ENCODE measurements at places on chromosomes 2 and 18.

DNA sequence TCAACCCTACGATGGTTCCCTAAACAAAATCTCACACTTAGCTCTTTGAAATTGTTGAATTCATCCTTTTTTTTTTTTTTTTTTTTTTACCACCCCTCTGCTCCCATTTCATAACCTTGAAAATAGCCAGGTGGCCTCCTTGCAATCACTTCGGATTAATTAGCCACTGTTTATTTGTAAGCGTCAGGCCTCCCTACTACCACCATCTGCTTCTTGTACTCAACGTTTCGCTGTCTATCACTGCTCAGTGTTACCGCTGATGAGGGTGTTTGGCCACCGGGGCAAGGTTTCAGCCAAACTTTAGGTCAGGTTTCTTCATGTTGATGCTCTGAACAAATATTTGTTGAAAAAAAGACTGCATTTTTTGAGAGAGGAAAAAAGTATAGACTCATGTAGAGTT lies 183.2 kb downstream of the EPHA4 start:
- no peaks in the 10 kb centered on the region for H3K4me1 ChIP-seq
- H3K4me3 ChIP-seq = no peak overlapping the region
- H3K27ac ChIP-seq = no peak overlapping the region
- no peak for DNase-seq
- no peaks in the 10 kb centered on the region for H3K36me3 ChIP-seq

GRCh38 chr2:72755647-72756423 lies 70.0 kb downstream of the EXOC6B start:
- no peak overlapping the region for H3K27ac ChIP-seq
- no peaks in the 10 kb centered on the region for H3K4me1 ChIP-seq
- DNase-seq = no peak
- H3K27me3 ChIP-seq = no peaks in the 10 kb centered on the region
- no peaks in the 10 kb centered on the region for H3K36me3 ChIP-seq

DNA sequence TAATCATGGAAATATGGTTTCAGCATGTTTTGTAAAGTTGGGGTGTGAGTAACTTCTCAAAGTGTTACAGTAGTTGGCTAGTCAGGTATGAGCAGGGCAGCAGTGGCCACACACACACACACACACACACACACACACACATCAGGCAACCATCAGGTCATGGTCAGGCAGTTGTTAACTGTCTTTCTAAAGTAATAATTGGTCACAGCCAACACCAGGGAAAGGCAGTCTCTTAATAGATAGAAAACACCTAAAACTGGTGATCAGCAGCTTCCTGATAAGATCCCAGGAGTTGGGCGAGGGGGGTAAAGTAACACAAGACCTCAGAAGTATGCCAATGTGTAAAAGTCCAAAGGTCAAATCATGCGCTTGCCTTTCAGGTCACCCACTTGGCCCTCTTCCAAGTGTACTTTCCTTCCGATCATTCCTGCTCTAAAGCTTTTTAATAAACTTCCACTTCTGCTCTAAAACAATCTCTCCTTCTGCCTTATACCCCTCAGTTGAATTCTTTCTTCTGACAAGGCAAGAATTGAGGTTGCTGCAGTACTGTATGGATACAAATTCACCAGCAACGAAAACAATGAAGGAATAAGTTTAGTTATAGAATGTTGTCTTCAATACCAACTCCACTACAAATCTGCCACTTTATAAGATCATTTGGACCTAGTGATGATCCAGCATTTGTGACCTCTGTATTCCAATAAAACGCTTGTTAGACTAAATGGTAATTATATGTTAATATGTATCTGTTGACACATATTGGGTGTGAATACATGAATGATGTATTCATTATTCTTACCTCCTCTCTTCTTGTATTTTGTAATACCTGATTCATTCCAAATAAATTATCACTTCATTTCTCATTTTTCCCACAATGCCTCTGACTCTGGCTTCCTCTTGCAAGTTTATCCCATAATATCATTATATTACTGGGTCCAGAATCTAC lies 254.3 kb downstream of the METTL4 start:
- no peak overlapping the region for H3K27ac ChIP-seq
- H3K27me3 ChIP-seq = no peaks in the 10 kb centered on the region
- no peak for DNase-seq
- H3K4me1 ChIP-seq = no peaks in the 10 kb centered on the region
- H3K4me3 ChIP-seq = no peak overlapping the region

DNA sequence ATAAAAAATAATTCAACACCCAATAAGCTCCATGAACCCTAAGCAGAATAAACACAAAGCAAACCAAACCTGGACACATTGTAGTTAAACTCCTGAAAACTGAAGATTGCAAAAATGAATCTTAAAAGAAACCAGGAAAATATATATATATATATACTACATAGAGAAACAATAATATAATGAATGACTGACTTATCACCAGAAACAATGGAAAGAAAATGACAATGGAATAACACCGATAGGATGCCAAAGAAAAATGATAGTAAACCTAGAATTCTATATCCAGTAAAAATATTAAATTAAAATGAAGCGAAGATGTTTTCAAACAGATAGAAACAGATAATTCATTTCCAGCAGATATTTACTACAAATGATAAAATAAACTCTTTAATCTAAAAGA lies 346.9 kb downstream of the IRS1 start:
- H3K27ac ChIP-seq = no peak overlapping the region
- DNase-seq = no peak
- no peaks in the 10 kb centered on the region for H3K36me3 ChIP-seq
- H3K27me3 ChIP-seq = no peaks in the 10 kb centered on the region
- no peak overlapping the region for H3K4me3 ChIP-seq

DNA sequence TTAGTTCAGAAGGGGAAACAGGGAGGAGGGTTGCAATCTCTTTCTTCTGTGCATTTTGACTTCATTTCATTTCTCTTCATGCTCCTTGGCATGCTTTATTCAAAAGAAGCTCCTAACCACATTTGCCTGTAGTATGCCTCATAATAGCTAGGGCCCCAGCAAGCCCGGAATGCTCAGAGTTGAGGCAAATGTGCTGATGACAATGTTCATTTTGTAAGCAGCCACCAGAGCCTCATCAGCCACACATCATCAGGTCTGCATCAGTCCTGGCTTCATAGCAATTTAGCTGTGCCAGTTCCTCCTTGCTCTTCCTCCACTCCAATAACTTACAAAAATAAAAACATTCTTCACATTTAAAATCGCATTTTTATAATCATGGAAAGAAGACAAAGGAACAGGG lies 65.4 kb upstream of the MMADHC start:
- no peaks in the 10 kb centered on the region for H3K27me3 ChIP-seq
- no peak overlapping the region for H3K27ac ChIP-seq
- no peak for DNase-seq
- H3K4me3 ChIP-seq = no peak overlapping the region

DNA sequence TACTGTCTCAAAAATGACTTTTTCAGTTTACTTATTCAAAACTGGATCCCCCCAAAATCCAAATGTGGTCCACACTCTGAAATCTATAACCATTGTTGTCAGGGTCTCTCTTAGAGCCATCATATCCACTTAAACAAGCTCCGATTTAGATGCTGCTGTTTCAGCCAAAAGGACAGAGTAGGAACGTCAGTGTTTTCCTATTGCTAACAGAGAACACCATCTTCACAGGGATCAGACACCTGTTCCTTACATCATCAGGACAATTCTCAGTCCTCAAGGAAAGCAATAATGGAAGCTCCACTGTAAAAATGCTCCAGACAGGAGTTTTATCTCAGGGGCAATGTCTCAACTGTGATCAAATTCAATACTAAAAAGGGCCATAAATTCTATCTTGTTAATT lies 155.4 kb downstream of the STK39 start:
- no peak overlapping the region for H3K4me3 ChIP-seq
- H3K27me3 ChIP-seq = no peaks in the 10 kb centered on the region
- no peak for DNase-seq
- H3K4me1 ChIP-seq = no peaks in the 10 kb centered on the region
- H3K27ac ChIP-seq = no peak overlapping the region

DNA sequence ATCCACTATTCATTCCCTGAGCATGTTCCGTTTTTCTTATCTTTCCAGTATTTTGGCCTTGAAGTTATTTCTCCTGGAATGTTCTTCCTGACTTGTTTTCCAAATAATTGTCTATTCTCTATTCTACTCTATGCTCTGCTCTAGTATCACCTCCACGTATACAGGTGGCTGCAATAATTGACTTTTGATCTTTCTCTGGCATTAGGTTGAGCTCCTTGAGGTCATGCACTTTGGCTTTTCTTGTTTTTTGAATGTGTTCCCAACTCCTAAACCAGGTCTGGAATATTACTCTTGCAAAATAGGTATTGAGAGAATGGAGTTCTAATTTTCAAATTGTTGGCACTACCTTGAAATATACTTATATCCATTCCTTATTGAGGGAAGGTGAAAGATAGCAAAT lies 550.4 kb downstream of the CNTNAP5 start:
- no peaks in the 10 kb centered on the region for H3K4me1 ChIP-seq
- DNase-seq = no peak
- H3K4me3 ChIP-seq = no peak overlapping the region
- no peak overlapping the region for H3K27ac ChIP-seq

GRCh38 chr18:36672437-36673344 lies 156.1 kb downstream of the TPGS2 start:
- H3K4me3 ChIP-seq = no peak overlapping the region
- H3K4me1 ChIP-seq = peaks cover 2% of the 10 kb centered on the region
- no peak overlapping the region for H3K27ac ChIP-seq
- DNase-seq = no peak
- H3K36me3 ChIP-seq = no peaks in the 10 kb centered on the region

DNA sequence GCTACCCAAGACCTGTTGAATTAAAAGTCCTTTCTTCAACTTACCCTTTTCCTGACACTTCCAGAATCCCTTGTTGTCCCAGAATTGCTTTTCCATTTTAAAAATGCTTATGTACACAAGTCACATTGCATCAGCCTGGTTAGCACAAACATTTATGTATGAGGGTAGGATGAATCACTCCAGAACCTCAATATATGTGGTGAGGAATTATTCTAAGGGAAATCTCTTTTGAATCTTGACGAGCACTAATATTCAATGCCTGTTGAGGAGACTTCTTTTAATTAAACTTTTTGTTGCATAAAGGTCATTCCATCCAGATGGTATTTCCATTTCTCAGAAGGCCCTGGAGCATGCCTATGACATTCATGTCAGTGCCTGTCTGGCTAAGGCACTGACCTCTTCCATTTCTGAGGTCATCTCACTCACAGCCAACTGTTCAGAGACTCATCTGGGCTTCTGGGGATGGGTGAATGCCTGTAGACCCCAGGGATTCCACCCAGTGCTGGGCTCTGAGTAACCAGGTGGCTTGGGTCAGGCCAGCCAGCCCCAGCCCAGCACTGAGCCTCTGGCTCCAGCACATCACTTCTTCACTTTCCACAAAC lies 28.2 kb downstream of the ACMSD start:
- H3K4me1 ChIP-seq = no peaks in the 10 kb centered on the region
- H3K36me3 ChIP-seq = no peaks in the 10 kb centered on the region
- no peak for DNase-seq
- H3K4me3 ChIP-seq = no peak overlapping the region

DNA sequence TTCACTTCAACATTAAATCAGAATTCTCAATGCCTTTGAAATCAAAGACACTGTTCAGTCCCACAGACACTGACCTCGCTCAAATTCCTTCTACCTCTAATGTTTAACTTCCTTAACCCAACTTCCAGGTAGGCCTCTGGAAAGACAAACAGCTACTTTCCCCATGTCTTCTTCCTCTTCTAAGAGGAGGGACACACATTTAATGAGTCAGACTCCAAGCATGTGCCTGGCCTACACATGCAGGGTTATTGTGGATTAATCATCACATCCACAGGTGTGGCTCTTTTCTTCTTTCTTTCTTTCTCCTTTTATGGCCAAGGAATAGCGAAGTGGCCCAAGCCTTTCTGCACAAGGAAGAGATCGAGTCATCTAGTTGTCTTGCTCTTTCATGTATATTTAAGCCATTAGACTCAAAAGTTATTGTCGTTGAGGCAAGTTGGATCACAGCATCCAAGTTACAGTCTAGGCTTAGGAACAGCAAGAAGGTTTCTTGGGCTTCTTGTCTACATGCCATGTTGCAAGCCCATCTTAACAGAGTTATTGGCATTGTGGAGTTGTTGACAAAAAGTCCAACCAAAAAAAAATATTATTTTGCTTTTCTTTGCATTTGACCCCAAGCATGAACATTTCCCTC lies 387.8 kb downstream of the IRS1 start:
- no peaks in the 10 kb centered on the region for H3K27me3 ChIP-seq
- DNase-seq = no peak
- H3K36me3 ChIP-seq = no peaks in the 10 kb centered on the region
- H3K27ac ChIP-seq = no peak overlapping the region
- H3K4me1 ChIP-seq = no peaks in the 10 kb centered on the region
- H3K4me3 ChIP-seq = no peak overlapping the region

DNA sequence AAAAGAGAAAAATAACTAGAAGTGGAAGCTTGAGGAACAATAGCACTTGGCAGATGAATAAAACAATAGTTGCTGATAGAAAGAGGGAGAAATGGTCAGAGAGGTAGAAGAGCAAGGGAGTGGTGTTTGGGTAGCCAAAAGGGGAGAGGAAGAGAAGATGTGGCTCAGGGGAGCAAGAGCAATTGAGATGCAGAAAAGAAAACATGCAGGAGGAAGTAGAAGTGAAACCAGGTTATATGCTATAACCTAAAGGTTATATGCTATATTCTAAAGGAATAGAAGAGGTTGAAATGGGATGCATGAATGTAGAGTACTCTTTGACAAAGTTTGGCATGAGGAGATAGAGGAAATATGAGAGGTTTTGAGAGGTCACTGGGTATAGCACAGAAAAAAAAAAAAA lies 759.5 kb downstream of the SATB2 start:
- DNase-seq = no peak
- H3K36me3 ChIP-seq = no peaks in the 10 kb centered on the region
- H3K27me3 ChIP-seq = no peaks in the 10 kb centered on the region
- H3K4me3 ChIP-seq = no peak overlapping the region

DNA sequence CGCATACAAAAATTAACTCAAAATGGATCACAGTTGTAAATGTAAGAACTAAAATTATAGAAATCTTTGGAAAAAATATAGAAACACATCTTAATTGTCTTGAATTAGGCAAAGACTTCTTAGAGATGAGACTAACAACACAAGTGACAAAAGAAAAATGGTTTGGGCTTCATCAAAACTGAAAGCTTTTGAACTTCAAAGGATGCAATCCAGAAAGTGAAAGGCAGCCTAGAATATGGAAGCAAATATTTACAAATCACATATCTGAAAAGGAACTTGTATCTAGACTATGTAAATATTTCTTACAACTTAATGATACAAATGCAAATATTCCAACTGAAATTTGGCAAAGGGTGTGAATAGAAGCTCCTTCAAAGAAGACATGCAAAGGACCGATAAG lies 582.8 kb upstream of the ZEB2 start:
- no peaks in the 10 kb centered on the region for H3K27me3 ChIP-seq
- no peak overlapping the region for H3K27ac ChIP-seq
- H3K4me1 ChIP-seq = no peaks in the 10 kb centered on the region
- DNase-seq = no peak
- no peaks in the 10 kb centered on the region for H3K36me3 ChIP-seq
- no peak overlapping the region for H3K4me3 ChIP-seq

Measured in H1 (cell line).